Fibroblast of mammary gland (primary cell): ENCODE measurements at places on chromosomes 3 and 15.

DNA sequence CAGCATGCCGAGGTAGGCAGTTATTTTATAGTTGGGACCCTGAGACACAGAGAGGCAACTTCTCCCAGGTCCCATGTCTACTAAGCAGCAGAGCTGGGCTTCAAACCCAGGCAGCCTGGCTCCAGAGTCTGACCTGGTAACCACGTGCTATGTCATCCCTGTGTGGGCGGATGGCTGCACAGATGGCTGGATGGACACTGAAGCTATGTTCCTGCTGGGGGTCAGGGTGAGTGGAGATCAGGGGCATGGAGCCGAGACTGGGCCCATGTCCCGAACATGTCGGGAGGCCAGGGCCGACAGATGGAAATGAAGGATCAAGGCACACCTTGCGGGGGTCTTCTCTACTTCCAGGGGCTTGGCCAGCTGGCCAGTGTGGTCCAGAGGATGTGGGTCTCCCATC, 9.3 kb upstream of the FBLN2 start:
- no peak for DNase-seq

DNA sequence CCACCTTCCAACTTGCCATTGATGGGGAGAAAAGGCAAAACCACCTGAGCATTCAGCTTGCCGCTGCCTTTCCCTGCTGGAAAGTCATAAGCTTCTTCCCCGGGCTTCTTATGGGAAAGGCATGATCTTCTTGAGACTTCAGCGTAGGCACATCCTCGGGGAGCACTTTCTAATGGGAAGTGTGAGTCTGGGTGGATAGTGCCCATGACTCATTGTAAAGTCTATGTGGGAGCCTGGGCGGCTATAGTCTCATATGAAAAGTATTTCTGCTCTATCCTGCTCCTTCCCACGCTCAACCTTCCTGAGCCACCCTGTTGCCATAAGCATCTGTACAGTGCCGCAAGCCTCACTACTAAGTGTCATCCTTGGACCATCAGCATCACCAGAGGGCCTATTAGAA, 309.9 kb upstream of the THBS1 start:
- peak; percentile 96 for DNase-seq

- no peak for DNase-seq
Observed at GRCh38 chr15:58108117-58108516, 30.1 kb upstream of the AQP9 start.

DNA sequence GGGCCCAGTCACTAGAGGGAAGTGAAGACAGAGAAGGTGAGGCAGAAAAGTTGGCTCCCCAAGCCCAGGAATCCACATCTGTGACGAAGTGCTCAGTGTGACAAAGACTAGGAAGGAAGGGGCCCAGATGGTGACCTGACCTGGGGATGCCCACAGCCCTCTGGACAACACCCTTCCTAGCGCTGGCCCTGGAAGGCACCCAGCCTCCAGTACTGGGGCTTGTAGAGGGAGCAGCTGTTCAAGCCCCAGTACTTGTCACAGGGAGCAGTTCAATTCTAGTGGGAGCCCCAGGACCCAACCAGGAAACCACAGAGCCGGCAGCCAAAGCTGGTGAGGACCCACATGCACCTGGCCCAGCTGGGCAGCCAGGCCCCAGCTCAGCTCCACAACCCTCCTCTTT, 190.8 kb downstream of the XXYLT1 start:
- no peak for DNase-seq

GRCh38 chr3:159881828-159882309, 106.8 kb upstream of the IL12A start:
- DNase-seq: no peak

GRCh38 chr3:45212095-45212468, 14.0 kb downstream of the TMEM158 start:
- DNase-seq: no peak

DNA sequence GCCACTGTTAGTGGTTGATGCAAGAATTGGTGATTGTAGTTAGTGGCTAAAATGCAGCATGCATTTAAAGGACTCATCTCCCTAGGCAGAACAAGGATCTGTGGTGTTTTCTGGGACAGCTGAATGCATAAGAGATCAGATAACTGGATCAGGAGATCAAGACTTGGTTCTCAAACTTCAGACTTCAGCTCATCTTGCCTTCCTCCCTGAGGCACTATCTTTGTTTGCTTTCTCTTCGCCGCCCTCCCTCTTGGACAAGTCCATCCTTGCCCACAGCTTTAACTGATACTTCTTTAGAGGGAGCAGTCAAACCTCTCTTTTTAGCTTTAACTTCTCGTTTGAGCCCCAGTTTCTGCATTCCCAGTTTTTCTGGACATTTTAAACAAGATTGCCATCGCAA, 195.4 kb upstream of the TPRG1 start:
- no peak for DNase-seq

- no peak for DNase-seq
Observed at GRCh38 chr15:77311618-77312398, 108.1 kb downstream of the PEAK1 start.
